ENCODE measurements at places on chromosomes 16 and 17. TPM values are rescaled to one million over a fixed set of nuclear protein-coding genes. Genes with fewer than 3 reads are reported as not detected.
A peak's percentile ranks its signal among the peaks of the same experiment; 100 is the strongest.

Gene TEX19
- 2.3 TPM for total RNA-seq

Gene TP53TG3B
- total RNA-seq: 1.4 TPM

Gene KRTAP4-5
- total RNA-seq: not detected

Gene KRT12
- not detected for total RNA-seq

Gene KRTAP1-1
- total RNA-seq: not detected

Gene EFCAB5
- total RNA-seq: not detected

Gene MYH1
- not detected for total RNA-seq

DNA sequence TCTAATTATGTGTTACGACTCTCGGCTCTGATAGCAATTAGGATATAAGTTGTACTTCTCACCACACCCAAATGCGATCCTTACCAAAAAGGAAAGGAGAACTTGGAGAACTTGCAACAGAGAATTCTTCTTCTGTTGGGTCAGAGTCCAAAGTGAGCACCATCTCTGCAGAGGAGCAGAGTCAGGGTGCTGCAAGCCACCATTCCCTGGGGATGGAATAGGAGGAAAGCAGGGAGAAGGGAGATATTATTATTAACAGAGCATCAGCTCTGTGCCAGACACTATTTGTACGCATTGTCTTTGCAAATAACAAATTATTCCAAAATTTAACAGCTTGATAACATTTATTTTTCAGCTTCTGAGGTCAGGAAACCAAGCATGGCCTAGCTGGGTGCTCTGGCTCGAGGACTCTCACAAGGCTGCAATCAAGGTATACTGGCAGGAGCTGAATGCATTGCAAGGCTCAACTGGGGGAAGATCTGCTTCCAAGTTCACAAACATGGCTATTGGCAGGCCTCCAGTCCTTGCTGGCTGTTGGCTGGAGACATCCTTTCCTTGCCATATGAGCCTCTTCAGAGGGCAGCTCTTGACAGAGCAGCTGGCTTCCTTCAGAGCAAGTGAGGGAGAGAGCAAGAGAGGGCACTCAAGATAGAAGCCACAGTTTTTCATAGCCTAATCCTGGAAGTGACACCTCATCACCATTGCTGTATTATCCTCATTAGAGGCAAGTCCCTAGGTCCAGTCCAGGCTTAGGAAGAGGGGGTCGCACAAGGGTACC is 296.2 kb upstream of the CDH5 start:
- peak; percentile 71 for DNase-seq

DNA sequence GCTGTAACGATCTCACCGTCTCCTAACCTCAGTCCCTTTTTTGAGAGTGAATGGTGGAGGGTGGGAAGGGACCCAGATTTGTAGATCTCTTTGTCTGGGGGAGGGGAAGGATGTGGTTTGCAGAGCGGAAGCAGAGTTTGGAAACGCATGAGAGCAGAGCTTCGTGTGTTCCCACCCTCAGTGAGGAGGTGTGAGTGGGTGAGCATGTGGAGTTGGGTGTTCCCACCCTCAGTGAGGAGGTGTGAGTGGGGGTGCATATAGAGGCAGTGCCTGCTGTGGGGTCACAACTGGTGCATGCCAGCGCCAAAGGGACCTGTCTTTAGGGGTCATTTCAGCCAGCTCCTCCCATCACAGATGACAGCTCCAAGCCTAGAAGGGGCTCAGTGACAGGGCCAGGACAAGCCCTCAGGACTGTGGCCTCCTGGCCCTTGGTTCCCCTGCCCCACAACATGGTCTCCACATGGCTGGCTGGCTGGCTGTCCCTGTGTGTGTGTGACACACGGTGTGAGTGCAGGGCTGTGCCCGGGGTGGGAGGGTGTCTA is 1.8 kb upstream of the CISD3 start:
- no peak for DNase-seq

- no peak for DNase-seq
Measured at GRCh38 chr17:27340575-27340974, 46.7 kb downstream of the WSB1 start.

- no peak for DNase-seq
Measured at GRCh38 chr17:78526231-78527025, 50.8 kb downstream of the DNAH17 start.

GRCh38 chr17:2094891-2095535 is 40.1 kb downstream of the HIC1 start:
- DNase-seq: peak; percentile 61

DNA sequence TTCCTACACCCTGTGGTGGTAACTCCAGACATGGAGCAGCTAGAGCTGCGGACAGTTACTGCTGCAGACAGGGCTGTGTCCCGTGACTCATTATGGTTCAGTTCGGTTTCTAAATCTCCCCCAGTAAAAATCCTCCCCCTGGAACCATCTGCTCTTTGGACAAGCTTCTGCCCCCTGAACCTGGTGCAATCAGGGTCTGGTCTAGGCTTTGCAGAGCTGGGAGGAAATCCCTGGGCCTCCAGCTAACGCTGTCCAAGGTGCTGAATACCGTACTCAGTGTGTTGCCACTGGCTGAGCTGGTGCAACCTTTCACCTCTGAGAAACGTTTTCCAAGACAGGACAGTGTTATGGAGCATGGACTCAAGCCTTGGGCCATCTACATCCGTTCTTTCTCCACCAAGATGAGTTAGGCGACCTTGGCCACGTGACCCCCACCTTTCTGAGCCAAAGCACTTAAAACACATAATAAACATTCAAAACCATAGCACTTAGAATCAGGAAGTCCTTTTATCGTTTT is 142.0 kb downstream of the CPPED1 start:
- peak; percentile 29 for DNase-seq

DNA sequence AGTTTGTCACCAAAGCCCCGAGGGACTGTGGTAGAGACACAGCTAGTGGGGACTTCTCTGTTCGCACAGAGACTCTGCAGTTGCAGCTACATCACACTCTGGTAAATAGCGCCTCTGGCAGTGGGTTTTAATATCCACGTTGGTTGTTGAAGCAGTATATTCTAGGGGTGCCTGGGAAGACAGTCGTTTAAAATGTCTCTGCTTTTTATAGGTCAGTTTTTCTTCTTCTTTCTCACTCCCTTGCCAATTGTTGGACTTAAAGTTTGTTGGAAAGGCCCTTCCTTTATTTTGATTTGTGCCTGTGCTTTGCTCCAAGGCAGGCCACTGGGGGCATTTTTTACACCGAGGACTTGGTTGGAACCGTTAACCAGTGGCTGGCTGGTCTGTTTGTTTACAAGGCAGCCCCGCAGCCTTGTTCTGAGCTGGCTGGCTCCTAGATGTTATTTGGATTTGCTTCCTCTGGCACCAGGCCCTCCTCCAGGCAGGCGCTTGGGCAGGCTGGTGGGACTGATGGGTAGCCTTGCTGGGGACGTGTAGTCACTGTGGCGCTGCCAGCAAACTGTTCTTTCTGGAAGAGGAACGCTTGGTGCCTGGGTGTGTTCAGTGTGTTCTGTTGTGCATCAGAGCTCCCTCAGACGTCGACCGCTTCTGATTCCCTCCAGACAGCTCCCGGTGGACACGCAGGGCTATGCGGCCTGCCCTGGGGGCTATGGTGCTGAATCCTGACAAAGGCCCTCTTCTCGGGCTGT is 218.2 kb upstream of the CHMP6 start:
- peak; percentile 89 for DNase-seq

GRCh38 chr16:66425651-66426050 is 1.4 kb upstream of the BEAN1 start:
- DNase-seq: no peak

DNA sequence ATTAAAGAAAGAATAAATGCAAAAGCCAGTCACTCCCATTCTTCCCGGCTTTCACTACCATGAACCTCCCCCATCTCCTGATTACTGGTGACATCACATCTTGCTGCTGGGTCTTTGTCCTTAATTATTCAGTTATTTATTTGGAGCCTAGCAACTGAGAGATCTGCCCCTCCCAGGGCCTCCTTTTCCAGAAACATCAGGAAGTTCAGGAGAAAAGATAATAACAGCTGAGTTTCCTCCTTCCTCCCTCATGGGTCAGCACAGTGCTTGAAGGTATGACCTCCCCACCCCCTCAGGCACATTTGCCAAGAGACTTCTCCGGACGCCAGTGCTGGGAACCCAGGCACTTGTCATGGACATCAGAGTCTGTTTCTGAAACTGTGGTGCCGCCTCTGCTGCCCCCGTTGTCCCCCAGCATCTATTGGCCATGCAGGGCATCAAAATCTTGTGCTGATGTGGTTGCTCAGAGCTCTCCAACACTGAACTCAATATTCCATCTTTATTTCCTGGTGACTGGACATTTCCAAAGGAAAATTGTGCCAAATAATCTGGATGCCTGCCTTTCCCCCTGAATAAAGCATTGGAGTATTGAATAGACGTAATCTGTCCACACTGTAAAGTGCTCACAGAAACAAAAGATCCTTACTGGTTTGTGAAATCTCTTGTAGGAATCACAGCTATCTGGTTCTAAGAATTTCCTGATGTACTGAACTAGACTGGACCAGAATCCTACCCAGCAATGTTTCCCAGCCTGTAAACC is 71.8 kb downstream of the ZNF18 start:
- DNase-seq: no peak

- no peak for DNase-seq
Measured at GRCh38 chr17:33798308-33798707, 456.8 kb upstream of the CCL2 start.
